ENCODE measurements at places on chromosomes 7 and 10.

- no peak for DNase-seq
Measured at GRCh38 chr10:1366322-1366691, 310.1 kb downstream of the WDR37 start.

DNA sequence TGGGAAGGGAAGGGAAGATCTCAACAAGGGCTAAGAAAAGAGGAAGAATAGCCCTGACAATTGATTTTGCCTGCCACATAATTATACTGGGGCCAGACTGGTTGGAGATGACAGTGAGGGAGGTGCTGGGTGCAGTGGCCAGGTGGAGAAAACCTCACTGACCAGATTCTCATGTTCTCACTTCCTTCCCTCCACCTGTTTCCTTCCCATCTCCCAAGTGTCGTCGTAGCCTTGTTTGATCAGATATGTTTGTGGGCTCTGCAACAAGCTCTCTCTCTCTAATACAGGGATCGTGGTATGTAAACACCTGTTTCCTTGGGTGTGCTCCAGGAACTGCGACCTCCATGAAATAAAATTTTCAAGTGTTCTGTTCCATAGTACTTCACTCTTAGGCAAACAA, 60.2 kb downstream of the VCL start:
- no peak for DNase-seq

GRCh38 chr7:130020434-130020833, 30.7 kb downstream of the ZC3HC1 start:
- DNase-seq, result no peak

- DNase-seq, result no peak
Measured at GRCh38 chr7:19089797-19090196, 27.6 kb downstream of the TWIST1 start.

GRCh38 chr7:65953890-65954450, 28.0 kb downstream of the GUSB start:
- no peak for DNase-seq

DNA sequence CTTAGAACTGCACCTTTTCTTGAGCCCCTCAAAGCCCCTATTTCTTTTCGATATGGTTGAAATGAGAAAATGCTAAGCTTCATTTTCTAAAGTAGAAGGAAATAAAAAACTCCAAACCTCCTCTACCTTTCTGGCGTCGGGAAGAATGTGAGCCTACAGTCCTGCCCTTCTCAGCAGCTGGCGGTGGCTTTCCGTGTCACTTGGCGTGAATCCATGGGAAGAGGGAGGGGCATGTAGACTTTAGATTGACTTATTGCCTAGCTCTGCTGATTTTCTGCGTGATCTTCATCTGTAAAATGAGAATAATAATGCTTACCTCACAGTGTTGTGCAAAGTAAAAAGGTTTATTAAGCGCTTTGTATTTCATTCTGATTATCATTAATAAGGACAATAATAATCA, 35.0 kb downstream of the PRR15 start:
- no peak for DNase-seq

DNA sequence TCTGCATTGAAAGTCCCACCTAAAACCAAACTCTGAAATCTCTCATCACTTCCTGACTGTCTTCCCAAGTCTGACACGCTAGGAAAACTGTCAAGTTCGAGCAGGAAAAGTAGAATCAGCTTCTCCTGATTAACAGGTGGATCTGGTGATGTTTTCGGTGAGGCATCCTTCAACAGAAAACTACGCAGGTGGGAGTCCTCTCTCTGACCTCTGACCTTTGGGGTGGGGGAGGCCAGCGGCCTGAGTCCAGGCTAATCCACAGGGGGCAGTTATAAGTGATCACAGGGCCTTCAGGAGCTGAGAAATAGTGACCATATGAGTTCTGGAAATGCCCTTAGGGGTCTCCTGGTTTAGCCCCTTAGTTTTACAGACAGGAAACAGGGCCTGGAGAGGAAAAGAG, 13.4 kb upstream of the NPFFR1 start:
- DNase-seq, result no peak

All from activated CD4-positive, alpha-beta T cell treated with anti-CD3 and anti-CD28 coated beads, Interleukin-2, amount 50 U/mL, for 4 hours (primary cell).